Stomach (tissue), 19 donors: ENCODE measurements at places on chromosomes 11 and 22. TPM values are rescaled to one million over a fixed set of nuclear protein-coding genes. Genes with fewer than 3 reads are reported as not detected.

NELL1 gene
- total RNA-seq: 2.7 TPM

OR10A2 gene
- total RNA-seq: not detected

BCR gene
- 24.6 TPM for total RNA-seq

PRDX5 gene
- total RNA-seq: 60.3 TPM

GRCh38 chr11:67652965-67653845 lies 2.7 kb upstream of the ACY3 start:
- no peak overlapping the region for H3K27ac ChIP-seq
- DNase-seq: no peak
- peaks cover 30% of the 10 kb centered on the region for H3K27me3 ChIP-seq
- H3K36me3 ChIP-seq: no peaks in the 10 kb centered on the region
- peaks cover 15% of the 10 kb centered on the region for H3K4me1 ChIP-seq
- no peak overlapping the region for H3K4me3 ChIP-seq

GRCh38 chr22:35335936-35336781 lies 36.5 kb downstream of the TOM1 start:
- no peak for DNase-seq
- H3K4me1 ChIP-seq: no peaks in the 10 kb centered on the region
- no peak overlapping the region for H3K4me3 ChIP-seq
- peaks cover 100% of the 10 kb centered on the region for H3K36me3 ChIP-seq
- no peak overlapping the region for H3K27ac ChIP-seq

GRCh38 chr22:44682556-44683168 lies 19.3 kb upstream of the PRR5 start:
- no peak overlapping the region for H3K4me3 ChIP-seq
- H3K36me3 ChIP-seq: no peaks in the 10 kb centered on the region
- peaks cover 21% of the 10 kb centered on the region for H3K4me1 ChIP-seq
- no peak for DNase-seq
- no peaks in the 10 kb centered on the region for H3K27me3 ChIP-seq
- no peak overlapping the region for H3K27ac ChIP-seq

GRCh38 chr11:76069001-76069400 lies 137.3 kb downstream of the WNT11 start:
- H3K27ac ChIP-seq: no peak overlapping the region
- H3K27me3 ChIP-seq: no peaks in the 10 kb centered on the region
- H3K4me1 ChIP-seq: no peaks in the 10 kb centered on the region
- DNase-seq: no peak
- no peak overlapping the region for H3K4me3 ChIP-seq
- H3K36me3 ChIP-seq: peaks cover 29% of the 10 kb centered on the region

DNA sequence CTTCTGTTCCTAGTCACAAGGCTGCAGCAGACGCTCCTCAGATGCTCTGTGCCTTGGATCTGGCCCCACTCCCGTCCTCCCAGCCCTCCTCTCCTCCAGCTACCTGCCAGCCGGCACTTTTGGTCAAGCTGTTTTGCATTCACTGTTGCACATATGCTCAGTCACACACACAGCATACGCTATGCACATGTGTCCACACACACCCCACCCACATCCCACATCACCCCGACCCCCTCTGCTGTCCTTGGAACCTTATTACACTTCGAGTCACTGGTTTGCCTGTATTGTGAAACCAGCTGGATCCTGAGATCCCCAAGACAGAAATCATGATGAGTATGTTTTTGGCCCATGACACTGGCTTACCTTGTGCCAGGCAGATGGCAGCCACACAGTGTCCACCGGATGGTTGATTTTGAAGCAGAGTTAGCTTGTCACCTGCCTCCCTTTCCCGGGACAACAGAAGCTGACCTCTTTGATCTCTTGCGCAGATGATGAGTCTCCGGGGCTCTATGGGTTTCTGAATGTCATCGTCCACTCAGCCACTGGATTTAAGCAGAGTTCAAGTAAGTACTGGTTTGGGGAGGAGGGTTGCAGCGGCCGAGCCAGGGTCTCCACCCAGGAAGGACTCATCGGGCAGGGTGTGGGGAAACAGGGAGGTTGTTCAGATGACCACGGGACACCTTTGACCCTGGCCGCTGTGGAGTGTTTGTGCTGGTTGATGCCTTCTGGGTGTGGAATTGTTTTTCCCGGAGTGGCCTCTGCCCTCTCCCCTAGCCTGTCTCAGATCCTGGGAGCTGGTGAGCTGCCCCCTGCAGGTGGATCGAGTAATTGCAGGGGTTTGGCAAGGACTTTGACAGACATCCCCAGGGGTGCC lies 109.8 kb downstream of the BCR start:
- peaks cover 8% of the 10 kb centered on the region for H3K4me1 ChIP-seq
- H3K4me3 ChIP-seq: no peak overlapping the region
- peak; percentile 67 for DNase-seq

DNA sequence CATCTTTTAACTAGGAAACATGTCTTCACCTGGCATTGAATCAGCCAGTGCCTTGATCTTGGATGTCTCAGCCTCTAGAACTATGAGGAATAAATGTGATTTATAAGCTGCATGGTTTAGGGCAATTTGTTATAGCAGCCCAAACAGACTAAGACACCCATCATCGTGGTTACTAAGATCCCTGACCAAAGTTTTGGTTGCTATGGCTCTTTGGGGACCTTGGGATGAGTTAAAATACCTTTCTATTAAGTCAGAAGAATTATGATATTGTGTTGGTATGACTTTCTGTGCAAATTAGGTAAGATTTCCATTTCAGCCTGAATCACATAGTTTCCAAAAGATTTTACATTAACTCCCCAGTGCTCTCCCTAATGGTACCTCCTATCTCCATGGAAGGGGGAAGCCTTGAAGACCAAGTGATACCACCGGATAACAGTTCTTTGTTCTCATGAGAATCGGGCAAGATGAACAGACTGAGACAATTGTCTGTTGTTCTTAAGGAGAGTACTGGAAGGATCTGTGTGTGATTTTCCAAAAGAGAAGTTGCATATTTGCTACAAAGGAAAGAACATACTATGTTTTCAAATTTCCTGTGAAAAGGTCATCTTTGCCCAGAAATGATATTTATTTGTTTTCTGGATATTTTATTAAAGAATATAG lies 60.4 kb upstream of the UBASH3B start:
- peaks cover 31% of the 10 kb centered on the region for H3K27me3 ChIP-seq
- H3K4me1 ChIP-seq: no peaks in the 10 kb centered on the region
- no peak for DNase-seq
- H3K4me3 ChIP-seq: no peak overlapping the region
- no peak overlapping the region for H3K27ac ChIP-seq
- H3K36me3 ChIP-seq: no peaks in the 10 kb centered on the region

DNA sequence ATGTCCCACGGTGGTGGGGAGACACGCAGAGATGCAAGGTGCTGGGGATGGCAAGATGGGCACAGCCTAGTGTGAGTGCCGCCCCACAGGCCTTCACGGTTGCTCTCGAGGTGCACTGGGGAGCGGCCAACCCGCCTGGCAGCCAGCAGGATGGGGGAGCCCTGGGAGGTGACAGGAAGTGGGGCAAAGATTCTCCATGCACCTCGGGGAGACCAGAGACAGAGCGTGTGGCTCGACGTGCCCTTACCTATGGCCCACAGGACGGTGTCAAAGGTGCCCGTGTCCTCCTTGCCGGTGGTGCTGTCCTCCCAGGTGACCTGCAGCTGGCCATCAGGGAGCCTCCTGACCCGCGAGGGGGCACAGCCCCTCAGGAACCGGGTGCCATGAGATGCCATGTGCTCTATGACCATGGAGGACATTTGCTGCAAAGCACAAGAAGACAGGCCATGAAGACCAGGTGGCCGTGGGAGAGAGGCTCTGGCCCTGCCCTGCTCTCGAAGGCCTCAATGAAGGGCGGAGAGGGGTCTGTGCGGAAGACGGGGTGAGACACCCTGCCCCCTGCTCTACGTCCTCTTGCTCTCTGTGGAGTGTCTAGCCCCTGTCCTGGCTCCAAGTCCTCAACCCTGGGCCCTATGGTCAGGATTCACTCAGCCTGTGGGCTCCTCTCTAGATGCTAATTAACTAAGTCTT lies 40.6 kb upstream of the GNB1L start:
- peaks cover 27% of the 10 kb centered on the region for H3K4me1 ChIP-seq
- no peak overlapping the region for H3K27ac ChIP-seq
- H3K4me3 ChIP-seq: no peak overlapping the region
- peaks cover 61% of the 10 kb centered on the region for H3K36me3 ChIP-seq

DNA sequence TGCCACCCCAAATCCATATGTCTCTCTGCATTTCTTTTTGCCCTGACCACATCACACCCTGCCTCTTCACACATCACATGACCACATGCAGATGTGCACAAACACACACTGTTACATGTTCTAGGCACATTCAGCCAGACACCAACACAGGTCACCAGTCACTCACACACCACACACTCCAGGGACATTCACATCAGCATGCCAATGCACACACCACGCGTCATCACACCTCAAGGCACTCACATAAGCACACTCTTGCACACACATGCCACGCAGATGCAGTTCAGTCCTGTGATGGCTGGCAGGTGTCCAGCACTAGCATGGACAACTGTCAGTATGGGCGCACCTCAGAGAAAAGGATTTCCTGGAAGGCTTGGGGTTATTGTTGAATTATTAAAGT lies 77.0 kb upstream of the MYOD1 start:
- peaks cover 4% of the 10 kb centered on the region for H3K27me3 ChIP-seq
- H3K4me1 ChIP-seq: no peaks in the 10 kb centered on the region
- H3K27ac ChIP-seq: no peak overlapping the region
- no peak overlapping the region for H3K4me3 ChIP-seq
- H3K36me3 ChIP-seq: no peaks in the 10 kb centered on the region

DNA sequence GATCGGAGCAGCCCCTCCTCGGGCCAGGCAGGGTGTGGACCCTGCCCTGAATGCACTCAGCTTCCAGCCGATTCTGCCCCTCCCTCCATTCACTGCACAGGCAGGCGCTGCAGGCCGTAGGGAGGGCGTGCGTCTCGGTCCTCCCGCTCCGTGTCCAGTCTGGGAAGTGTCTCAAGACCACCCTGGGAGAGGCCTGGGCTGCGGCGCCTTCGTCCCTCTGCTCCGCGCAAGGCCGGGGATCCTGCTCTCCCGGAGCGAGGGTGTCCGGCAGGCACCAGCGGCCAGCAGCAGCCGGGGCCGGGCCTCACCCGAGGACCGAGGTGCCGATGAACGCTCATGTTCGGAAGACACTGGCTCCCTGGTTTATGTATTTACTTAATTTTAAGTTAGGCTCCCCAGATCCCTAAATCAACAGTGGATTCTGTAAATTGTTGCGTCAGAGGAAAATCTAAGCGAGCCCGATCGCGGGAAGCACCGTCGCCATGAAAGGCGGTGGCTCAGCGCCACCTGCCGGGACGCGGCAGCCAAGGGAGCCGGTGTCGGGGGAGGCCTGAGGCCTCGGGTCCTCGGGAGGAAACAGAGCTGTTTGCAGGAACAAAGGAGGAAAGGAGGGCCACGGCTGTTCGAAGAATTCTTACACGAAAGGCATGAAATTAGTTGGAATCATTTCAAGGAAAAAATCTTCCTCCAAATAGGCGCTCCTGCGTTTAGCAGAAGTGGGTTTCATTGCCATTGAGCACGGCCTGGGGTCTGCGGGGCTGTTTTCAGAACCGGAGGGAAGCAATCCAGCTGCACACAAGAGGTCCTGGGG lies 195.3 kb downstream of the BRD1 start:
- no peaks in the 10 kb centered on the region for H3K36me3 ChIP-seq
- H3K4me1 ChIP-seq: peaks cover 10% of the 10 kb centered on the region
- no peaks in the 10 kb centered on the region for H3K27me3 ChIP-seq

- no peaks in the 10 kb centered on the region for H3K36me3 ChIP-seq
- peak; percentile 86 for DNase-seq
- H3K27ac ChIP-seq: peak overlapping the region; percentile 71
- no peak overlapping the region for H3K4me3 ChIP-seq
- peaks cover 40% of the 10 kb centered on the region for H3K4me1 ChIP-seq
- no peaks in the 10 kb centered on the region for H3K27me3 ChIP-seq
These were observed 23.7 kb upstream of the CBX7 start for GRCh38 chr22:39176143-39176713.

GRCh38 chr11:119687373-119688046 lies 41.5 kb downstream of the NECTIN1 start:
- H3K4me3 ChIP-seq: no peak overlapping the region
- H3K4me1 ChIP-seq: no peaks in the 10 kb centered on the region
- no peaks in the 10 kb centered on the region for H3K36me3 ChIP-seq
- H3K27ac ChIP-seq: no peak overlapping the region
- peak; percentile 58 for DNase-seq
- no peaks in the 10 kb centered on the region for H3K27me3 ChIP-seq

DNA sequence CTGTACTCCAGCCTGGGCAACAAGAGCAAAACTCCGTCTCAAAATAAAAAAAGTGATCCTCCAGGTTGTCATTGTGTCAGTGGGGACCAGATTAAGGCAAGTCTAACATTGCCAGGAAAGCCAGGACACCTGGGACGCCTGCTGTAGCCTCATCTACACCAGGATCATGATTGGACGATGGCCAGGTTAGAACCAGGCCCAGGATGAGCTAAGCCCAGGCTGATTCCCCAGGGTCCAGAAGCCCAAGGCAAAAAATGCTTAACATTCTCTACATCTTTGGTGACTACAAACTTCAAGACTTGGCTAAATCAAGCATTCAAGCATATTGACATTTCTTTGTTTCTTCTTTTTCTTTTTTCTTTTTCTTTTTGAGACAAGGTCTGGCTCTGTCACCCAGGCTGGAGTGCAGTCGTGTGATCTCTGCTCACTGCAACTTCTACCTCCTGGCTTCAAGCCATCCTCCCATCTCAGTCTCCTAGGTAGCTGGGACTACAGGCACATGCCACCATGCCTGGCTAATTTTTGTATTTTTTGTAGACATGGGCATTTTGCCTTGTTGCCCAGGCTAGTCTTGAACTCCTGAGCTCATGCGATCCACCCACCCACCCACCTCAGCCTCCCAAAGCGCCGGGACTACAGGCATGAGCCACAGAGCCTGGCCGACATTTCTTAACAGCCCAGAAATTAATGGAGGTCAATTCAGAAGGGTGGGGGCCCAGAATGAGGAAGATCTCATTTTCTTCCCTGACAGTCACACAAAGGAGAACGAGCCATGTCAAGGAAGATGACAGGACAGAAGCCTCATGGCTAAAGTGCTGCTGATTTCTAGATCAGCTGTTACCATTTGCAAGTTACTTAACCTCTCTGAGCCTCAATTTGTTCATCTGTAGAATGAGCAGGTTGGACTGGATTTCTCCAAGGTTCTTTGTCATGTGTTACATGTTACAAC lies 12.5 kb upstream of the PTPRJ start:
- DNase-seq: no peak
- H3K27me3 ChIP-seq: no peaks in the 10 kb centered on the region
- no peaks in the 10 kb centered on the region for H3K36me3 ChIP-seq
- no peak overlapping the region for H3K27ac ChIP-seq
- H3K4me1 ChIP-seq: no peaks in the 10 kb centered on the region

DNA sequence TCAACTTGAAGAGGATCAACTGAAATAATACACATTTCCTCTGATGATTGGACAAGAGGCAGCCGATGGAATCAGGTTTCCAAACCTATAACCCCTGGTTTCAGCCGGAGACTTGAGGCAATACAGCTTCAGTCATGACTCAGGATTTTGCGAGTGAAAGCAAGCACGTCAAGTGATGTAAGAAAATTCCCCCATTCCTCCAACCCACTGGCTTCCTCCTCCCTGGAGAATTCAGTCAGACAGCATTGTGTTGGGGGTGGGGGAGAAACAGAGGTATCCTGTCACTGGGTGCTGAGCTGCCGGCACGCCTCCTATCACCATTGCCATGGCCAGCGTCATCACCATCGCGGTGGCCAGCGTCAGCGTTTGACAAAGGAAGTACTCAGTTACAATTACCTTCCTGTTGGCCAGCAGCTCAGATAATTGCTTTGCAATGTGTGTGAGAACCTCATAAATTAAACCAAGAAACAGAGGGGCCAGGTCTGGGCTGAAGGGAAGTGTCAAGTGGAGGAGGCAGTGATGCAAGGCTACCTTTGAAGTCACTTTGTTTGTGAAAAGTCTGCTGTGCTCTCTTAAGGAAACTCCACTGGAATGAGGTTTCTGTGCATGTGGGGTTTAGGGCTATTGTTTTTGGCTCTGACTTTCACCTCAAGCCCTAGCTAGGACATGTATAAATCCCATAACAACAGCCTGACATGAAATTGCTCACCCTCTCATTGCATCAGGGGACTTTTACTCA lies 50.2 kb downstream of the LIF start:
- H3K4me1 ChIP-seq: peaks cover 35% of the 10 kb centered on the region
- H3K36me3 ChIP-seq: no peaks in the 10 kb centered on the region
- no peak overlapping the region for H3K4me3 ChIP-seq
- DNase-seq: peak; percentile 66
- peak overlapping the region; percentile 81 for H3K27ac ChIP-seq
